ENCODE measurements at places on chromosomes 7 and 10. TPM values are rescaled to one million over a fixed set of nuclear protein-coding genes. Genes with fewer than 3 reads are reported as not detected.

The CPA1 gene
- not detected for total RNA-seq

The LGI1 gene
- total RNA-seq: not detected

The ACBD7 gene
- 1.7 TPM for total RNA-seq

The NANOS1 gene
- total RNA-seq: 0.27 TPM

The DNTT gene
- not detected for total RNA-seq

The MRLN gene
- not detected for total RNA-seq

The ZNF282 gene
- total RNA-seq: 28.0 TPM
